ENCODE measurements at places on chromosomes 5 and 9.

DNA sequence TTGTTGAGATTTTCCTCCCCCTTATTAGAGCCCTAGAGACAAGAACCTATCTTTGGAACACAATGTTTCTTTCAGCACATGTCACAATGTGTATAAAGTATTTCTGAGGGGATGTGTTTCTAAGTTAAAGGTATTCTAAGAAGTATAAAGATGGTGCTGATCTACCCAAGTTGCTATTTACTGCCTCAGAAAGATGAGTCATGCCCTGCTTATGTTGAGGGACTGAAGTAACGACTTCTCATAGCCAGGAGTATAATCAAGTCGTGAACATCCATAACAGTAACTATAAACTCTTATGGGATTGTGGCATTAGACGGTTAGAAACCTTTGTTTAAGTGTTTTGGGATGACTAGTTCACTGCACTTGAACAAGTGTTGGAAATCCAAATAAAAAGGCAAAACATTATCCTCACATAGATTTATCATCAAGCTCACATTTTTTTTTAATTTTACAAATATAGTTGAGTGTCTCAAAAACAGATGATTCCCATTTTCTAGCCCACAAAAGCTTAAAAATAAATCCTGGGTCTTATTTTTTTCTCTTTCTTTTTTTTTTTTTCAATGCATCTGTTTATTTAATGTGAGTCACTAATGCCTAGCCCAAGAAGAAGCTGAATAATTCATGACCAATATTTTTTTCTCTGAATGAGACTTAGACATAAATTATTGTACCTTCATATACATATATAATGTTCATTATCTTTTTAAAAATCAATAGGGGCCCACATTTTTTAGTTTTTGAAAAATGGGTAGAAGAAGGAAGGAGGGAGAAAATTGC, 12.2 kb upstream of the TMEM252 start:
- DNase-seq: no peak

- no peak for DNase-seq
Measured at GRCh38 chr5:1483064-1483463, 37.8 kb upstream of the SLC6A3 start.

DNA sequence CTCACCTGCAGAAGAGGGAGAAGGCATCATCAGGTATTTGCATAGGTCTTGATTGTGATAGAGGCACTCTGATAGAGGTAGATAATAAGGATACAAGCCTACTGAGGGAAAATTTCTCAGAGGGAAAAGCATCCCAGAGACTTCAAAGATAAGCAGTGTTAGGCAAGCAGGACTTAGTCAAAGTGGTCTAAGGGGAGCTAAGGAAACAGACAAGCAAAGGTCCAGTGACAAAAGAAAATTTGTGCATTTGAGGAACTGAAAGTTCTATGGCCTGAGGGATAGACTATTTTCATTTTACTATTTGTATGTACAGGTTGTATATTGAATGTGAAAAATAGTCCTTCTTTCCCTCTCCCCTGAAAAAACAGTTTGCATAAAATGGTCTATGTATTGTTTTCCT, 27.4 kb downstream of the OXCT1 start:
- no peak for DNase-seq

DNA sequence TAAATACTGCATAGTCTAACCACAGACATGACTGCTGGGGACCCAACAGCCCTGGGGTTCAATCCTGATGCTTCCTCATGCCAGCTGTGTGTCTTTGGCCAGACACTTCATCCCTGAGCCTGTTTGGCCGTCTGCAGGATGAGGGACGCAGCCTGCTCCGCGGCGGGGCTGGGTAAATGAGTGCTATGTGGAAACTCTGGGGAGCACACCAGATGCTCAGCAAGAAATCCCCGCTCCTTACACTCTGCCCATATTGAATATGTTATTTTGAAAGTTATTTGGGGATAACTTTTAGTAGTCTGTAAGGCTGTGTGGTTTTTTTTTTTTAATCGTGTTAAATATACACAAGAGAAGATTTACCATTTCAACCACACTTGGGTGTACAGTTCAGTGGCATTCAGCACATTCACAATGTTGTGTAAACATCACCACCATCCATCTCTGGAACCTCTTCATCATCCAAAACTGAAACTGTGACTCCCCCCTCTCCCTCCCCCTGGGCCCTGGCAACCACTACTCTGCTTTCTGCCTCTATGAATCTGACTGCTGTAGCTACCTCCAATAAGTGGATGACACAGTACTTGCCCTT, 42.7 kb downstream of the SH3PXD2B start:
- peak; percentile 29 for DNase-seq

- no peak for DNase-seq
Measured at GRCh38 chr9:135035781-135036760, 51.4 kb upstream of the OLFM1 start.

DNA sequence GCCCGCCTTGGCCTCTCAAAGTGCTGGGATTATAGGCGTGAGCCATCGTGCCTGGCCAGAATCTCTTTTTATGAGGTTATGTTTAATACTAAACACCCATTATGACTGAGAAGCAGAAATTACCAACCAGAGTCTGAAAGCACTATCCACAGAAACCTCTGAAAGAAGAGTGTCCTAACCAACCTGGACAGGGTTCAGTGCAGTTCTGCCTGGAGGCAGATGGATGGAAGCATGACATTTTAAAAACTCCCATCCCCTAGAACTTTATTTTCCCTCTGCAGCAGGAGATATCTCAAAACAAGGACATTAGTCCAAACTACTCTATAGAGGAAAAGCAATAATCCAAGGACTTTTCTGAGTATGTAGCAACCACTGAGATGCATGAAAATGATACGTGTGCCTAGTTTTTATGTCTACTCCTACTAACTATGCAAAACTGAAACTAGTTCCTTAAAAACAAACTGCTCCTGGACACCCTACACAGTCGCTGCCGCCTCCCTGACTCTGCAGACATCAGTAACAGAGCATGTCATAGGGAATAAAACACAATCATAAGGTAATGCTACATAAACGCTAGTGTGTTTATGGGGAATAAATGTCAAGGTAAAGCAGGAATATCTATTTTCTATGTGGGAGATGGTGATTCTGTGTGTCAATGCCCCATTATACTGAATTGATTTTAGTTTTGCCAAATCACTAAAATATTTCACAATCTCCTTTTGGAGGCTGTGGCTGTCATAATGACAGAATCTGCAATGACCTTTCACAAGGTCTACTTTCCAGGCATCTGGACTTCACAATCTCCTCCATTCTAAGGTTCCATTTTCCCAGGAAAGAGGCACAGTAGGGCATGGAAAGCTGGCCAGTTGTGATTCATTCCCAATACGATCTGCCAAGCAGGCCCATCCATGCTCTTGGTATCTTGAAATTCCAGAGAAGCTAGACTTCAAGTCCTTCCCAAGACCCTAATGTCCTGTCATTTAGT, 122.8 kb downstream of the SIL1 start:
- DNase-seq: no peak

DNA sequence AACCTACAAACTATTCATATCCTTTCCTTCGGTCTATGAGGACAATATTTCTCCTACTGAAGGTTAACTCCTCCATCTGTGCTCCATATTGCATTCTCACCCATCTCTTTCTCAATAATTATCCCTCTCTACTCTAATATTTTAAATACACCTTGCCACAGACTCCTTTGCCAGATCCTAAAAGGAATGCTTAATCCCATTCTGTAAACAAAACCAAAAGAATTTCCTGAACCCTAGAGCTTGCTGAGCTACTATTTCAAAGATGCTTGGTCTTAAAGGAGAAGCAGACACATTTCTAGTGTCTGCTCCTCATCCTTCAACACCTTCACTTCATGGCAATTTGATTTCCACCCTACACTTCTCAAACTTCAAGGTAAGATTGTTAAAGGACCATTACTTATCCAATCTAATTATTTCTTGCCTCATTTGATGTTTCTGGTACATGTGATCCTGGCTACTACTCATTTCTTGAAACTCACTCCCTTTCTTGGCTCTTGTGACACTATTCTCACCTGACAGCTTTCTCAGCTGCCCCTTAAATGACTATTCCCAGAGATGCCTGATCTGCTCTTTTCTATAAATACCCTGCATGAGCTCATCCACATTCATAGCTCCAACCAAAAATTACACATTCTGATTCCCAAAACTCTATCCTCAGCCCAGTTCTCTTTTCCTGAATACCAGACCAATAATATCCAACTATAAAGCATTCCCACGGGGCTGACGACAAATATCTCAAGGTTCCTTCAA, 20.2 kb downstream of the HOMER1 start:
- DNase-seq: no peak

GRCh38 chr9:101516655-101517054, 17.0 kb upstream of the RNF20 start:
- DNase-seq: no peak

DNA sequence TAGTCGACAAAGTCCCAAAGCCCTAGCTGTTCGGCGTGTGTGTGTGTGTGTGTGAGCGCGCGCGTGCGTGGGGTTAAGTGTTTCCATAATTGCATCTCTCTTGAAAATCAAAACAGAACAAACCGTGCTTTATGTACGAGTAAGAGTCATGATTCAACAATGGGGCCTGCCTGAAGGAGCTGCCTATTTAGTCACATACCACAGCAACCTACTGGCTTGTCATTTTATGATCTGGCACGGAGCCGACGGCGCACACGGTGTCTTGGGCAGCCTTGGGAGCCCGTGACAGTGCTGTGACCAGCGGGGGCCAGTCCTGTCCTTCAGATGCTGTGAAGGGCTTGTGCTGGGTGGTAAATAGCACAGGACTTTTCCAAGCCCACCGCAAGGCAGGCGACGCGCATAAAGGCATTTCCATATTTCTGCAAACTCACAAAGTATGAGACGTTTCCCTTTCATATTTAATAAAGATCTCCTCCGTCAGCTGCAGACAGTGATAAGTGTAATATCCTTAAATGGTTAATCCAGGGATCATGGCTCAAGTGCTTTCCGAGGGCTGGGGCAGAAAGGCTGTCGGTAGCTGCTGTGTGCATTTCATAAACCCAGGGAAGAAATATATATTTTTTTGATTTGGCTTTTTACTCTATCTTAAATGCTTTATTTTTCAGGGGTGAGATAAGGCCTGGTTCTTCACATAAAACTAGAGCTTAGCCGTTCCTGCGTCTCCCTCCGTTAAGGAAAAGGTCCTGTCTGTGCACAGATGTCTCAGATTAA, 270.2 kb upstream of the IRX1 start:
- DNase-seq: no peak

GRCh38 chr5:136023958-136024541, 4.7 kb upstream of the TGFBI start:
- DNase-seq: no peak

DNA sequence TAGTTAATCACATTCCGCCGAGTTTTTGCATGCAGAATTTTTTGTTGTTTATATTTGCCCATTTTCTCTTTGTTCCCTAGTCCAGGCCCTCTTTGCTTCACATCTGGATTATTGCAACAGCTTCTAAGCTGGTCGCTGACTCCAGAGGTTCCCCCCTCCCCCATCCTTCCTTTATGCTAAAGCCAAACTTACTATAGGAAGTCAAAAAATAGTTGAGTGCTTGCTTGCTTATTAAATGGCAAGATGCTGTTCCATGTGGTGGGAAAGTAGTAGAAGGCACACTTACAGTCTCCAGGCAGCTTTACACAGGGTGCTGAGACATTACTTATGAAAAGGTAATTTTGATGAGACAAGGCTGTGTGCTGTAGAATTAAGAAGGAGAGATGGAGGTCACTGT, 1.3 kb downstream of the ZBTB34 start:
- no peak for DNase-seq

GRCh38 chr5:81230416-81230815, 2.7 kb upstream of the CKMT2 start:
- no peak for DNase-seq

GRCh38 chr9:18474783-18475182, 830 bp downstream of the ADAMTSL1 start:
- no peak for DNase-seq

DNA sequence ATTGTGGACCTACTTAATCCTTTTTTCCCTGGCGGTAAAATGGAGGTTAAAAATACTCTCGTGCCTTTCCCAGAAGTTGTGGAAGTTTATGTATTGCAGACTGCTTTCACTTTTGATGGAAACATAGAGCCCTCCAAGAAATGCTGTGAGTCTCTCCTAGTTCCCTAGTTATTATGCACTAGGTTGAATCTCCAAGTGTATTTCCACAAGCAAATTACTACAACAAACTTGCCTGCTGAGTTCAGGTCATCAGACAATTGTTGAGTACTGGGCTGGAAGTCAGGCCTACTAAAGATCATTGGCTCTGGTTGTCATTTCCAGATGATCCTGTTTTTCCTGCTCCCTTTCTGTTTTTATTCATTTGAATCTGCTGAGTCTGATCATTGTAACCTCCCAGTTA, 104.1 kb downstream of the CD180 start:
- DNase-seq: no peak

GRCh38 chr9:132061526-132061925, 18.1 kb downstream of the MED27 start:
- no peak for DNase-seq

DNA sequence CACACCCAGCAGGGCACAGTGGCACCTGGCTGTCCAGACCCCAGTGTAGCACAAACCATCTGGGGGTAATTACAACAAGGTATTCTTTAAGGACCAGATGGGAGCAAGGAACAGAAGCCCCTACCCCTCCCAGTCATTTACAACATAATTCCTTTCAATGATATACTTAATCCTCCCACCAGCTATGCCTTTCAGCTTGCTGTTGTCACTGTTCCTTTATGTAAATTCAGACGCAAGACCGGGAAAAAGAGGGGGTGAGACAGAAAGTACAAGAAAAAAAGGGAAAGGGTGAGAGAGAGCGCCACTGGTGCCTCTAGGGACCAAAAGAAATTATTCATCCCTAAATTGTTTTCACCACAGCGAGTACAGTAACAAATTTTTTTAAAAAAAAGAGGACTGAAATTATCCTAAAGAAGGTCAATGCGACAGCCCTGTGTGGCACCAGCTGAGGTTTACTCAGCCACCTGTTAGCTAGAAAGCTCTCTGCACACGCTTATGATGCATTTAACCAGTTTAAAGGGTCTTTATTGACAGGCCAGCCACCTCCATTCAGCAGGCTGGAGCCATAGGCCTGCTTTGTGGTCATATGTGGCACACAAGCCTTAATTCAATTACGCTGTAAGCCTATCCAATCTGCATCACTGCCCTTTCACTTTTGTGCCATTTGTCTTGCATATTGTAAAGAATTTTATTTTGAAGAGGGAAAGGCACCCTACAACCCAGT, 210.2 kb upstream of the ISL1 start:
- DNase-seq: no peak

- DNase-seq: no peak
Measured at GRCh38 chr5:75265731-75266130, 29.1 kb upstream of the ANKRD31 start.

GRCh38 chr5:134130239-134130945, 15.9 kb downstream of the TCF7 start:
- no peak for DNase-seq

DNA sequence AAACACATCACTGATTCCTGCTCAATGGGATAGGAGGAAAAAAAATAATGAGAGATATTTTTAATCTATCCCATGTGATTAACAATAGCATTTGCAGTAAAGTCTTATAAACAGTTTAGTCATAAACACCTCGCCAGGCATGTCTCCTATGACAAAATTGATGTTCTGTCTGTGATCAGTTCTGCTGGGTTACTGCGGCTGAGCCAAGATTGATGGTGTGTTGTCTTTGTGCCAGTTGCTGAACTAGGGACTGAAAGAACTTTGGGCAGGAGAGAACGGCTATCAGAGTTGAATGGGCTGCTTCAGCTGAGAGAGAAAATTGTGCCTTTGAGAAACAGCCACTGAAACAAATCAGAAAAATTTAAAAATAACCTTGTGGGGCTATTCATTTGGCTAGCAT, 37.3 kb upstream of the MAMDC2 start:
- no peak for DNase-seq

- no peak for DNase-seq
Measured at GRCh38 chr5:142639455-142639854, 46.4 kb downstream of the FGF1 start.

- no peak for DNase-seq
Measured at GRCh38 chr9:71179183-71179582, 57.8 kb upstream of the TRPM3 start.

Data from activated naive CD4-positive, alpha-beta T cell treated with Interleukin-2 at 50 U/mL for 16 hours (primary cell).